ENCODE measurements at places on chromosomes 11 and 22. TPM values are rescaled to one million over a fixed set of nuclear protein-coding genes. Genes with fewer than 3 reads are reported as not detected.

C11orf91 gene
- total RNA-seq, result not detected

DNA sequence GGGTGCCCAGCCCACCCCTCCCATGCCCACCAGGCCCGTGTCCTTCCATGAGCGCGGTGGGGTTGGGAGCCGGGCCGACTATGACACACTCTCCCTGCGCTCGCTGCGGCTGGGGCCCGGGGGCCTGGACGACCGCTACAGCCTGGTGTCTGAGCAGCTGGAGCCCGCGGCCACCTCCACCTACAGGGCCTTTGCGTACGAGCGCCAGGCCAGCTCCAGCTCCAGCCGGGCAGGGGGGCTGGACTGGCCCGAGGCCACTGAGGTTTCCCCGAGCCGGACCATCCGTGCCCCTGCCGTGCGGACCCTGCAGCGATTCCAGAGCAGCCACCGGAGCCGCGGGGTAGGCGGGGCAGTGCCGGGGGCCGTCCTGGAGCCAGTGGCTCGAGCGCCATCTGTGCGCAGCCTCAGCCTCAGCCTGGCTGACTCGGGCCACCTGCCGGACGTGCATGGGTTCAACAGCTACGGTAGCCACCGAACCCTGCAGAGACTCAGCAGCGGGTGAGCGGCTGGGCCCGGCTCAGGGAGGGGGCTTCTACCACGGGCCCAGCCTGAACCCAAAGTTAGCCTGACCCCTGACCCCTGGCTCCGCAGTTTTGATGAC is 3.0 kb downstream of the PKP3 start:
- DNase-seq, result no peak

DNA sequence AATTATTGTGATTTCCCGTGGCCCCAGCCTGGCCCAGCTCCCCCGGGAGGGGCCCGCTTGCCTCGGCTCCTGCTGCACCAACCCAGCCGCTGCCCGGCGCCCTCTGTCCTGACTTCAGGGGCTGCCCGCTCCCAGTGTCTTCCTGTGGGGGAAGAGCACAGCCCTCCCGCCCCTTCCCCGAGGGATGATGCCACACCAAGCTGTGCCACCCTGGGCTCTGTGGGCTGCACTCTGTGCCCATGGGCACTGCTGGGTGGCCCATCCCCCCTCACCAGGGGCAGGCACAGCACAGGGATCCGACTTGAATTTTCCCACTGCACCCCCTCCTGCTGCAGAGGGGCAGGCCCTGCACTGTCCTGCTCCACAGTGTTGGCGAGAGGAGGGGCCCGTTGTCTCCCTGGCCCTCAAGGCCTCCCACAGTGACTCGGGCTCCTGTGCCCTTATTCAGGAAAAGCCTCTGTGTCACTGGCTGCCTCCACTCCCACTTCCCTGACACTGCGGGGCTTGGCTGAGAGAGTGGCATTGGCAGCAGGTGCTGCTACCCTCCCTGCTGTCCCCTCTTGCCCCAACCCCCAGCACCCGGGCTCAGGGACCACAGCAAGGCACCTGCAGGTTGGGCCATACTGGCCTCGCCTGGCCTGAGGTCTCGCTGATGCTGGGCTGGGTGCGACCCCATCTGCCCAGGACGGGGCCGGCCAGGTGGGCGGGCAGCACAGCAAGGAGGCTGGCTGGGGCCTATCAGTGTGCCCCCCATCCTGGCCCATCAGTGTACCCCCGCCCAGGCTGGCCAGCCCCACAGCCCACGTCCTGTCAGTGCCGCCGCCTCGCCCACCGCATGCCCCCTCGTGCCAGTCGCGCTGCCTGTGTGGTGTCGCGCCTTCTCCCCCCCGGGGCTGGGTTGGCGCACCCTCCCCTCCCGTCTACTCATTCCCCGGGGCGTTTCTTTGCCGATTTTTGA is 3.3 kb upstream of the ANKRD13D start:
- DNase-seq, result peak; percentile 33

- no peak for DNase-seq
Observed at GRCh38 chr11:96215826-96216225, 127.2 kb downstream of the MAML2 start.

DNA sequence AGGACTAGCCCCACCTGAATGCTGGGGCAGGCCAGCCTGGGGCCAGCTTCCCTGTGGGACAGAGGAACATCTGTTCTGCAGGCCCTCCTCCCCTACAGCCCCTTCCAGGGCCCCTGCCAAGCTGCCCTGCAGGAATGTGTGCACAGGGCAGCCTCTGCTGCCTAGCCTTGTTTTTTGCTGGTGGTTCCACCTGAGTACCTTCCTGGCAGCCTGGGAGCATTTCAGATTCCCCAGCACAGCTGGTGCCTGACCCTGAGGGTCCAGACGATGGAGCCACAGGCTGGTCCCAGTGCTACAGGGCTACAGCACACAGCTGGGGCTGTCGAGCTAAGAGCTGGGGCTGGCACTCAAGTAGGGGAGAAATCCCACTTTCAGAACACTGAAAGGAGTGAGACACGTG is 22.3 kb upstream of the GPR83 start:
- no peak for DNase-seq

NPAS4 gene
- not detected for total RNA-seq

- no peak for DNase-seq
Observed at GRCh38 chr11:25970726-25971508, 361.0 kb upstream of the ANO3 start.

DNA sequence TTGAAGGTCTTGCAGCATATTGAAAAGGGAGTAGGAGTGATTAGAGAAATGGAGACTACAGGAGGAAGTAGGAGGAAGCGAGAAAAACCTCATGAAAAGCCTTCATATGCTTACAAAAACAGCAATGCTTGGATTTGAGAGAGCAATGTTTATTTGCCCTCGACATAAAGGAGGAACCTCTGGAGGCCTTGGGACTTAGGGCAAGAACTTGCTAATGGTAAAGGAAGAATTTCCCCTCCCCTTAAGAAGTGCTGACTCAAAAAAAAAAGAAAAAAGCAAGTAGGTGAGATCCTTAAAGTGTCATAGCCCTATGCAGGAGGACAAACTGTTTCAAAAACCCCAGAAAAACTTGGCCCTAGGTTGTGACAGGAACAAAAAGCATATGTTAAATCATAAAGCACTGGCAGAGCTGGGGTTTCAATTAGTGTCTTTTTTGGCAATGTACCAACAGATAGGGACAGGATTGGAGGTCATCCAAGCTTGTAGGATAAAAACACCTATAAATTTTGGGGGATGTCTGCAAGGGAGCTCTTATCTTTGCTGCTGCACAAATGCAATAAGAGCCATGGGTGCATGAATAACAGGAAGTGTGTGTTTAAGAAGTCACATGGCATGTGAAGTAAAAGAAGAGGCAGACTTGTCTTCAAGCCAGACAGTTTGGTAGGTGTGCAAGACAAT is 4.9 kb downstream of the GLYAT start:
- no peak for DNase-seq

DNA sequence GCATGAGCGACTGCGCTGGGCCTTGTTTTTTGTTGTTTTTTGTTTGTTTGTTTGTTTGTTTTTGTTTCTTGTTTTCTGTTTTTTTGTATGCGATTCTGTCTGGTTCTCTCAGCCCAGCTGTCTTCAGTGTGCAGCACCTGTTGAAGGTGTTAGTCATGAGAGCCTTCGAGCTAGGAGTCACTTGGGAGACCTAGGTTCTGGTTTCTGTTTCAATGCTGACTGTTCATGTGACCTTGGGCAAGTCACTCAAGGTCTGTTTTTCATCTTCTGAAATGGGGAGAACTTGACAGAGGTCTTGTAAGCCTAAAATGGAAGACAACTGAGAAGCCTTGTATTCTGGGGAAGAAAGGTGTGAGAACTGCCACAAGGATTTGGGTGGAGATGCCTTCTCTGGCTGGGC is 1.8 kb downstream of the DCPS start:
- DNase-seq, result no peak

DNA sequence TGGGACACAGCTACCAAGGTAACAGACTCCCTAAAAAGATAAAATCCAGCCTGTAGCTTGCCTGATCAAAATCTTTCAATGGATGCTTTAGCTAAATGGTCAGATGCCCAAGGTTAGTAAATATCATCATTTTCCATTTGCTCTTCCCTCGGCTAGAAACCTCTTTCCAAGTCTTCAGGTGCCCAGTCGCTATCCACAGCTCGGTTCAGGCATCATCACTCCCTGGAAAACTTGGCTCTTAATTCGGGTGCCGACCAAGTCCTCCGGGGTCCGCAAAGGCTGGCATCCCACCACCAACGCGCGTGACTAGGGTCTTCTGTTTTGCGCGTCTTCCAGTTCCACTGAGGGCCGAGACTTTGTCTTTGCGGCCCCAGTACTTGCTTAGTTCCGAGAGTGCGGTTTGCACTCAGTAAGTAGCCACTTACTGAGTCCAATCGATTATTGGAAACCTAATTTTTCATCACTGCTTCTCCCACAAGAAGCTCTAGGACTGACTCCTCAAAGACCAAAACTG is 44.3 kb downstream of the OR4D9 start:
- no peak for DNase-seq

DNA sequence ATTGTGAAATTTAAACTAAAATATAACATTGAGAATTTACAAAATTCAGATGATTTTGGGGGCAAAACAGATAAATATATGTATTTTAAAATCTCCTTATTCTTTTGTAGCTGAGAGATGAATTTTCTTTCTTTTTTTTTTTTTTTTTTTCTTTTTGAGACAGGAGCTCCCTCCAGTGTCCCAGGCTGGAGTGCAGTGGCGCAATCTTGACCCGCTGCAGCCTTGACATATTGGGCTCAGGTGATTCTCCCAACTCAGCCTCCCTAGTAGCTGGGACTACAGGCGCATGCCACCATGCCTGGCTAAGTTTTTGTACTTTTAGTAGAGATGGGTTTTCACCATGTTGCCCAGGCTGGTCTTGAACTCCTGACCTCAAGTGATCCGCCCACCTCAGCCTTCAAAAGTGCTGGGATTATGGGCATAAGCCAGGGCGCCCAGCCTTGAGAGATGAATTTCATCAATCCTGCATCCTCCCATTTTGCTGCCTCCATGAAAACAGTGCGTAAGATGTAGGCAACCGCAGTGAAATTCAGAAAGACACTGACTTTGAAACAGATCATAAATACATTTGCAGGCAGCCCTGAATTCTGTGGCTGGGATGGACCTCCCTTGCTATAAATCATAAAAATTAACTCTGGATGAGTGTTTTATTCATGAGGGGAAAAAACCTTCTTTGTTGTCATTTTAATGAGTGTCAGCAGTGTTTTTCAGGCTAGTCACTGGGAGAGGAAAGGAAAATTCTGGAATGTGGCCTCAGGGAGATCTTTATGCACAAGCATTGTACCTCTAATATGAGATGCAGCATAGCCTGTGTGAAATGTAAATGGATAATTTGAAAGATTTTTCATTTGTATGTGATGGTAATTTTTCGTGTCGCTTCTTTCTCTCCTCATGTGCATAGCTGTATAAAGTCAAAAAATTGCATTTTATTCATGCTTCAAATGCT is 14.4 kb downstream of the ELMOD1 start:
- no peak for DNase-seq

CHRNA10 gene
- total RNA-seq, result 0.70 TPM
